ENCODE measurements at places on chromosomes 5 and 9.

GRCh38 chr5:154498591-154498990 lies 20.6 kb upstream of the HAND1 start:
- no peak for DNase-seq

- DNase-seq = no peak
Measured at GRCh38 chr5:162067655-162068411, at the start of gene GABRG2. GABRG2 (plus strand) TSS chr5:162067773; CDS start chr5:162068000, 227 bp downstream.

DNA sequence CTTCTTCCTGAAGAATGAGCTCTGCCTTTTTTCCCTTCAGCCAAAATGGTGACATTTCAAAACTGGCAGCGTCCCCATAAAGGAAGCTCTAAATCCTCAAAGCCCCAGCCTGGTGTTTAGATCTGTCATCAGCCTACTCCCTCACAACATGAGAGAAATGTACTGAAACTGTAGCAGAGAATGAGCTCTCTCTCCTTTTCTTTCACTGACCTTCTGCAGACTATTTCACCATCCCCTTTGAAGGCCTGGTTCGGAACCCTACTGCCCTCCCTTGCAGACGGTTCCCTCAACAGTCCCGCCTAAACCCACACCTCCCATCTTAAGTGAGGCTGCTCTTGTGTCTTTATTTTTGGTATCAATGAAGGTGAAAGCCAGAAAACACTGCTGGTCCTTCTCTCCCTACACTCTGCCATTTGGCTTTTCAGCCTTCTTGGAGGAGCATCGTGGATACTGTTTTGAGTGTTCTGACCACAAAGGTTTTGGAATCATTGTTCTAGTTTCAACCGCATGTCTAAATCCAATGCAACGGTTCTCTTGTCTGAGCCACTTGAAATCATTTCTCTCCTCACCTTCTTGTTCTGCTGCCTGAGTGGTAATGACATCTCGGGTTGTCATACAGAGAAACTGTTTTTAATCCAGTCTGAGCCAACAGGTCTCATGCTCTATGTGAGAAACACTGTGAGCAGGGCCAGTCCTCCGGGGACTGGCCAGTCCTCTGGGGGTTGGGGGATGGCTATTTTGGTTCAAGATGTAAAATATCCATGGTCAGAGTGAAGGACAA lies 39.0 kb downstream of the ITK start:
- peak; percentile 51 for DNase-seq

- no peak for DNase-seq
Measured at GRCh38 chr9:26261503-26262330, 583.5 kb upstream of the TUSC1 start.

DNA sequence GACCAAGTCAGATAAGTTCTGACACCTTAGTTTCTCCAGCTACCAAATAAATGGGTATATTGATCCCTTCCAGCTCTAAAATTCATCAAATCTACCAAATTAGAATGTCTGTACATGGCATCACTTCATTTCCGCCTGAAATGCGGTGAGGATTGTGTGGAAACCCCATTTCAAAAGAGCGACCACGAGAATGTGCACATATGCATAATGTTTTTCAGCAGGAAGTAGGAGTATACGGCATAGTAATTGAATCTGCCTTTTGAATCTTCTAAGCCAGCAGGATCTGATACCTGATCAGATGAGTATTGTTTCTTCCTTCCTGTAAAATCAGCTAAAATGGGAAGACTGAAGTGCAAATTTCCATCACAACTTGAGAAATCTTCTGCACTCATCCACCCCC lies 418.6 kb downstream of the TMEM38B start:
- DNase-seq = no peak
